GM12865 (cell line): ENCODE measurements at places on chromosomes 1 and 21.
A peak's percentile ranks its signal among the peaks of the same experiment; 100 is the strongest.

GRCh38 chr21:41895643-41896493 lies 16.7 kb upstream of the PRDM15 start:
- DNase-seq: peak; percentile 48

DNA sequence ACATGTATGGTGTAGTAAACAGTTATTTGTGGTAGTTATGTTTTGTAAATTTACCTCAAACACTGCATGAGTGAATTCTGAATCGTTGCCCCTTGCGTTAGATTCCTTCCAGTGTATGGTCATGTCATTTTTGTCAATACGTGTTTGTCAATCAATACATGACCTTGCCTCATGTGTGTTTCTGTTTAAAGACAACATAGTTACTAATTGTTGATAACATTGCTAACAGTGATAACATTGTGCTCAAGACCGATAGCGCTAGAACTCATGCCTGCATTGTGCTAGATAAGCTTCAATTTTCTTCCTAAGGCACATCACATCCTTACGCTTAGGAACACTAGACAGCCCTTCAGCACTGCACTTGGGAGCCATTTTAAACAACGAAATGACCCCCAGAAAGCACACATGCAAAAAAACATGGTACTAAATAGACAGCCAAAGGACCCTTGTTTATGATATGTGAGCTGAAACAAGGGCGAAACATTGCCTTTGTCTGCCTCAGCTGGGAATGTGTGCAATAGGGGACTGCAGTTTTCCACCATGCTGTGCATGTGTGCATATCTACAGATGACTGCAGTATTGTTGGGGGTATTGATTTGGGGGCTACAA lies 37.3 kb downstream of the MRPS6 start:
- no peak for DNase-seq

DNA sequence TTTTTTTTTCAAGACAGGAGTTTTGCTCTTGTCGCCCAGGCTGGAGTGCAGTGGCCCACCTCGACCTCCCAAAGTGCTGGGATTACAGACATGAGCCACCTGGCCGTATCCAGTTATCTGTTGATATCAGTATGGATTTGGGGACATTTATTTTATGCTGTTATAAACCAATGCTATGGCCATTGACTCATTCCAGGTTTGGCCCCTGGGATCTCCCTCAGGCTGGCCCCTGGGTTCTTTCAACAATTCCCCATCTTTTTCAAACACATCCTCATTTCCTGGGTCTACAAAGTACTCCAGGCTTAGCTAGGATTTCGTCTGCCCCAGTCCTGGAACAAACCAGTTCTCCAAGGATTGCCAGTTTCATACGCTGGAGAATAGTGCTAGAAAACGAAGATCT lies 44.1 kb downstream of the WDR4 start:
- no peak for DNase-seq

DNA sequence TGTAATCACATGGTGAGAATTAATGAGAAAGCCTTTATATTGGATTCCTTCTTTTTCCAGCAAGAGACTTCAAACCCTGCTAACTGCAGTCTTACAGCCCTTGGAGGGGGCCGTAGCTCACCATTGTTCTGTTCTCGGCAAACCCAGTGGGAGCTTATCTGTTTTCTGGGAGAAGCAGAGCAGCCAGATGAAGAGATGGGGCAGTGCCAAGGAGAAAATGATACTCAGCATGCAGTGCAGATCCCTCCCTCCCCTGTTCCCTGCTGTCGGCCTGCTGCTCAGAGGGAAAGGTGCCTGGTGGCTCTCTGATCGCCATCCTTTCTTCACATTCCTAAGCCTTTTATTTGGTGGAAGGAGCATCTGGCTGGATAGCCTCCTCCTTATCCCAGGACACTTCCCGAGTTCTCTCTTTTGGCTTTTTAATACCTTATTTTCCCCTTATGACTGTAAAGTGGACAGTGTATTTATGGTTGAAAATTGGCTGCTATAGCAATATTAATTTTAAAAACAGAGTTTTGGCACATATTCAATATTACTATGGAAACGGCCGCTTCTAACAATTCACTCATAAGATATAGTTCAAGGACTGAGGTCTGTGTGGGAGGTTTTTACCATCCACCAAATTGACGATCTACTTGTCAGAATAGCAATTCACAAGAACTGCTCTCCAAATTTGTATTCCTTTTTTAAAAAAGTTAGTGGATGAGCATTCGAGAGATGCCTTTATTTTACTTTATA lies 203.4 kb downstream of the CRB1 start:
- no peak for DNase-seq

DNA sequence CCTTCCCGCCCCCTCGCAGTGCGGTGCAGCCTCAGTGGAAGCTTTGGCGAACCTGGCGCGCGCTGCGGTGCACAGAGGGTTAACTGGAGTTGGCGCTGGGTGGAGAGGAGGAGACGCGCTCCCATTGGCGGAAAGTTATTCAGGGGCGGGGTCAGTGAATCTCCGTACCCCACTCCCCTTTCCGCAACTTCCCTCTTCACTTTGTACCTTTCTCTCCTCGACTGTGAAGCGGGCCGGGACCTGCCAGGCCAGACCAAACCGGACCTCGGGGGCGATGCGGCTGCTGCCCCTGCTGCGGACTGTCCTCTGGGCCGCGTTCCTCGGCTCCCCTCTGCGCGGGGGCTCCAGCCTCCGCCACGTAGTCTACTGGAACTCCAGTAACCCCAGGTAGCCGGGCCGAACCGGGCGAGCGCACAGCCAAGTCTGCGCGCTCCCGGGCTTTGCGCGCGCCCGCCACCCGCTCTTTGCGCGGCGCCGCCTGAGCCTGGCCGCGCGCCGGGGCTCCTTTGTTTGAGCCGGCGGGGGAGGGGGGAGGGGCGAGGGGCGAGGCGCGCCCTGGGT lies at the start of gene EFNA4:
Gene EFNA4 (plus strand): TSS at position 191 of the 561 bp plus-strand sequence. CDS start 84 bp downstream, at position 275.
- DNase-seq: peak; percentile 90

- no peak for DNase-seq
Observed at GRCh38 chr1:219264561-219264960, 90.9 kb downstream of the LYPLAL1 start.

DNA sequence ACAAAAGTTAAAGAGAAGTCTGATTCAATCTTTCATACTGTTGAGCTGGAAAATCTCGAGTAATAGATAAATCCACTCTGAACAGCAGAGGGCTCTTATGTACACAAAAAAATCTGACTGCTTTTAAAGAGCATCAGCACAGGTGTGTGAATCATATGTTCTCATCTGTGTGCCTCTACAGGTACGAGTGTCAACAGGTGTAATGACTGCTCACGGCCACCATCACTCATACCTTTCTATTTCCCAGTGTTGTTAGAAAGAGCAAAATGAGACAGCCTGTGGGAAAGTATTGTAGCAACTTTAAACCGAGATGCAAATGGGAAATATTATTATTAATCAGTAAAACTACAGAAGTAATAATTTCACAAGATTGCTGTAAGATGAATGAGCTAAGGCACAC lies 49.0 kb upstream of the SCAF4 start:
- DNase-seq: peak; percentile 5

DNA sequence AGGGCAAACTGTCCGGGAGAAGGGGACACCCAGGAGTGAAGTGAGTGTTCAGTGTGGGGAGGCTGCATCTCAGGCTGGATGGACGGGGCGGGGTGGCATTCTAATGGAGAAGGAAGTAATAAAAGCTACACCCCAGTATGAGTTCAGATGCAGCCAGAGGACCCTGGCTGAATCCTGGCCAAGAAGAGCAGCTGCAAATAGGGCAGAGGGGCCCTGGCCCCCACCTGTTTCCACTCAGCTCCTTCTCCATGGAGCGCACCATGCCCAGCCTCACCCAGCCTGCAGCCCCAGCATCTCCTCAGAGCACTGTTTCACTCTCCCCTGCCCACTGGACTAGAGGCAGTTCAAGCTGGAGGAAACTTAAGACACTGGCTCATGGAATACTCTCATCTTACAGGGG lies 46.4 kb downstream of the KCND3 start:
- no peak for DNase-seq
